ENCODE measurements at places on chromosomes 16 and 17.

DNA sequence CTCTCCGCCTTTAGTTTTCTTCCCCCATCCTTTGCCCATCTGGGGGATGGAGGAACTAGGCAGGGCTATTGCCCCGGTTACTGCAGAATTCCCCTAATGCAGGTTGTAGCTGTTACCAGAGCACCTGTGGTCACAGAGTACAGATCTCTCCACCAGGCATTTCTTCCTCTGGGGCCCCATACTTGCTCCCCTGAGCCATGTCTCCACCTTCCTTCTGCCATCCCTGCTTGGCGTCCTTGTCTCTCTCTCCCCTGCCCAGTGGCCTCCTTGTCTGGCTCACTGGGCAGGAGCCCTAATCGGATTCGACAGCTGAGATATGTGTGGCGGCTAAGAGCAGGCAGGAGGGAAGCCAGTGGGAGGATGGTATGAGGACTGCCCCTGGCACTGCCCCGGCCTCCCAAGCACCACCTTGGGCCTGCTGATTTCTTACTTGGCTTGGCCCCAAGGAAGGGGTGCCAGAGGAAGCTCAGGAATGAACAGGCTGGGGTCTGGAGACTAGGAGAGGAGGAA lies 2.0 kb downstream of the RARA start:
- no peak for DNase-seq

GRCh38 chr17:6489016-6489550 lies 44.8 kb downstream of the PIMREG start:
- DNase-seq, result no peak

DNA sequence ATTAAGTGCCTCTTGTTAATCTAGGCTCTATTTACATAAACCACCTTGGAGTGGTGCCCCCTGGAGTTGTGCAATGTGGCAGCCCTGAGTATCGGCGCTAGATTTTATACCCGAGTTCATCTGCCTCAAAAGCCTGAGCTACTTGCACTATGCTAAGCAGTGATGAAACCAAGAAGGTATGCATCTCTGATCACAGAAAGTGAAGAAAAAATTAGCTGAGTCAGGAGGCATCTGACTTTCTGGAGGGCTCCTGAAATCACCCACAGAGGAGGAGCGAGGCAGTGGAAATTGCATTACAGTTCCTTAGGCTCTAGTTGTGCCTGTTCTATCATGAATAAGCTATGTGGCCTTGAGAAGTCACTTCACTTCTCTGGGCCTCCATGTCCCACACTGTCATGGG lies 80.3 kb upstream of the PSMD7 start:
- DNase-seq, result no peak

GRCh38 chr16:70676675-70677498 lies 9.0 kb downstream of the MTSS2 start:
- no peak for DNase-seq

- no peak for DNase-seq
Measured at GRCh38 chr17:60297760-60298401, 94.1 kb downstream of the USP32 start.

- no peak for DNase-seq
Measured at GRCh38 chr16:2148714-2149629, 547 bp downstream of the RAB26 start.

- no peak for DNase-seq
Measured at GRCh38 chr16:10617662-10618420, 37.4 kb upstream of the EMP2 start.

DNA sequence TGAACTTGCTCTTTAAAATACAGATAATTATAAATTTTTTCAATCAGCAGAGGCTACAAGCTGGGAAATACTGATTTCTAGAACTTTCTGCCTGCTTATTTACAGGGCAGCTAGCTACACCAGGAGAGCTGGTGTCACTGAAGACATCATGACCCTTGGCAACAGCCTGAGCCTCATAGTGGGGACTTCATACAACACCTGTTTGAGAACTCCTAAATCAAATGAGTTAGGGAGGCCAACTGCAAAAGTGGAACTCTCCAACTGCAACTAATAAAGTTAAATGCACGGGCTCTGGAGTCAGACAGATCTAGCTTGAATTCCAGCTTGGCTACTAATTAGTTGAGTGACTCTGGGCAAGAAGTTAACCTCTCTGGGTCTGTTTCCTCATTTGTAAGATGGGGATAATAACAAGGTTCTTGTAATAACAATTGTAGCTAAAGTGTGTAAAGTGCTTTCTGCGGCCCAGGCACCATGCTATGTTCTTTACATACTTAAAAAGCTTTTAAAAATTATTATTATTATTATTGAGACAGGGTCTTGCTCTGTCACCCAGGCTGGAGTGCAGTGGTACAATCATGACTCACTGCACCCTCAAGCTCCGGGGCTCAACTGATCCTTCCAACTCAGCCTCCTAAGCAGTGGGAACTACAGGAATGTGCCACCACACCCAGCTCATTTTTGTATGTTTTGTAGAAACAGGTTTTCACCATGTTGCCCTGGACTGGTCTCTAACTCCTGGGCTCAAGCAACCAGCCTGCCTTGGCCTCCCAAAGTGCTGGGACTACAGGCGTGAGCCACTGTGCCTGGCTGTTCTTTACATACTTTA lies 33.4 kb downstream of the VAC14 start:
- no peak for DNase-seq

- no peak for DNase-seq
Measured at GRCh38 chr16:1655269-1655807, 22.7 kb upstream of the JPT2 start.

All from bone marrow (tissue), 2 donors.